Activated CD8-positive, alpha-beta memory T cell treated with anti-CD3 and anti-CD28 coated beads for 24 hours (primary cell): ENCODE measurements at places on chromosomes 12 and 14.

DNA sequence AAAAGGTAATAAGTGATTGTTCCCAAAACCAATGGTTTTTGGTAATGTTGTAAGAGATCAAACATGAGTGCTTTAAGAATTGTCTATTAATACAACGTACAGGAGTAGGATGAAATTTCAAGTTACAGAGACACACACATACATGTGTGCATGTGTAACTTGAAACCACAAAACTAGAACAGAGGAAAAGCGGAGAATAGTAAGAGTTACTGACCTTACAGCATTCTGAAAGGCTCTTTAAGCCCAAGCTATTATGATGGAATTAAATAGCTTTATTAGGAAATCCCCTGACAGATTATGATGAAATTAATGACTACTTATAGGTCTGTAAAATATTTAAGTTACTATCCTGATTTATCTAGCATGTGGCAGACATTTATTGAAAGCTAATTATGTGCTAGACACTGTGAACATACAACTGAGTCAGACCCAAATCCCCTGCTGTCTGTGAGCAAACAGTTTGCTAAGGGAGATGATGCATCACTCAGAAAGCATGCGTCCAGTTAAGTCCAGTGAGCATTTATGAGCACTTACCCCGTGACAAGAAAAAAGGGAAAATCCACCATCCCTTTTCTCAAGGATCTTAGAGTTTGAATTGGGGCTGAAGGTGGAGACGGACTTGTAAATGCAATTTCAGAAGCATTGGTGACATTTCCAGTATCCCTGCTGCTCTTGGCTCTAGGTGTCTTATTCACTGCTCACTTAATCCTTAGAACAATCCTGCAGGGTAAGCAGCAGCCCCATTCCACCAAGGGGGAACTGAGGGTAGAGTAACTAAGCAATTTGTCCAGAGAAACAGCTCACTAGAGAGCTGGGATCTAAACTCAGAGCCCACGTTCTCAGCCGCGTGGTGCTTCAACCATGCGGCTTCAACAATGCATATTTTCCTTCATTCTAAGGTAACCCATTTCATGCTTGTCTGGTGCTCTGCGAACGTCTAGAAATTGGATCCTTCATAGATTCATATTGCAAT, 117.4 kb downstream of the EML1 start:
- no peak for DNase-seq

- DNase-seq: no peak
Observed at GRCh38 chr12:92439420-92439805, 263.4 kb upstream of the PLEKHG7 start.

DNA sequence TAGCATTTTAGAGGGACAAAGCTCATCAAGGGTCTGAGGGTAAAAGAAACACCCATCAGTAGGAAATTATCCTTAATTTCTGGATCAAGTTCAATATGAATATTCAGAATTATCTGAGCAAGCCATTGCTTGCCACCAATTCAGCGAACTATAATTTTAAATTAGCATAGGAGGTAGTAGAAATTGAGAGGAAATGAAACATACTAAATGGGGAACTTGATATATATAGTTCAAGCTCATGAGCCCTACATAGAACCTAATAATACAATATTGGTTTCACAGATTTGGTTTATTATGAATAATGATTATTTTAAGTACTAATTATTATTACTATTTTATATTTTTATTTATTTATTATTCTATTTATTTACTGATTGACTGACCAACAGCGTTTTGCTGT, 42.1 kb upstream of the GXYLT1 start:
- DNase-seq: no peak

DNA sequence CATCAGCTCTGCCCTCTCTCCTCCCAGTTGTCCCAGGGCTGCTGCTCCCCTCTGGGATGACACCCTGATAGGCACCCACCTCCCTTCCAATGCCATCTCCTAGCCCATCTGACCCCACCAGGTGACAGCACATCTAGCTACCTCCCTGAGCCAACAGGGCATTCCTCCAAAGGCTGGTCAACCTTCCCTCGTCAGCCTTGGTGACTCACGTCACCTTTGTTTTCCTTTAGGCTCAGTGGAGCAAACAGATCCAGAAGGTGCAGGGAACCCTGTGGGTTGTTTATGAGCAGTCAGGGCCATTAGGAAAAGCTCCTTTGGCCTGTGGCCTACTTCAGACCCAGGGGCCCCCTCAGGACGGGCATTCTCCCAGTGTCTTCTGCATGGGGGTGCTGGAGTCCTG, 32.4 kb downstream of the PIGH start:
- DNase-seq: no peak

DNA sequence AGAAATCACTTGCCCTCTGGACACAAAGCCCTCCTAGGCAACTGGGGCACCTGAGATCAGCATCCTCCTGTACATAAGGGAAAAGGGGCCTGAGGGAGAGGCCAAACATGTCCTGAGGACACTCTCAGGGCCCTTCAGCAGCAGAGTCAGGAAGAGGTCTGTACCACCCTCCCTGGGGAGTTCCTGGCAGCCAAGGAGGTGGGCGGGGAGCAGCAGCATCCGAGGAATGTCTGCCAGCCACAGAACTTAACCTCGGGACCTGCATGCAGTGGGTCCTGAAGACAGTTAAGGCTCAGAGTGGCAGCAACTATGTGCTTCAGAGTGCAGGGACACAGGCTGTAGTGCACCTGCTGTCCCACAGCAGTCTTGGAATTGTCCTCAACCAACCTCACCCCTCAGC, 62.1 kb downstream of the SPTB start:
- DNase-seq: no peak

DNA sequence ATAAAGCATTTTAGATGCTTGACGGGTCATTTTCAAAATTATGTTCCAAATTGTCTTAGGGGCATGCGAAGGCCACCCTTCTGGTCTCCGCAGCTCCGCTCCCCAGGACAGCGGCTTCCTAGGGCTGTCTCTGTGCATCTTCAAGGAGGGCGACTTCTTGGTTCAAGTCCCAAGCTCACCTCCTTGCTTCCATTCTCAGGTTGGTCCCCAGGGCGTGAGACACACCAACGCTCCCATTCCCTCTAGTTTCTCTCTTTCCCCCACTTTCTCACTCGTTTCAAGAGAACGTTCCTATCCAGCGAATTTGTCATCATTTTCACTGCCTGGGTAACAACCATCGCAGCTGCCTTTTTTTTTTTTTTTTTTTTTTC, 109.4 kb upstream of the CCND2 start:
- DNase-seq: no peak

GRCh38 chr14:74464785-74465184, 28.3 kb downstream of the NPC2 start:
- DNase-seq: no peak

DNA sequence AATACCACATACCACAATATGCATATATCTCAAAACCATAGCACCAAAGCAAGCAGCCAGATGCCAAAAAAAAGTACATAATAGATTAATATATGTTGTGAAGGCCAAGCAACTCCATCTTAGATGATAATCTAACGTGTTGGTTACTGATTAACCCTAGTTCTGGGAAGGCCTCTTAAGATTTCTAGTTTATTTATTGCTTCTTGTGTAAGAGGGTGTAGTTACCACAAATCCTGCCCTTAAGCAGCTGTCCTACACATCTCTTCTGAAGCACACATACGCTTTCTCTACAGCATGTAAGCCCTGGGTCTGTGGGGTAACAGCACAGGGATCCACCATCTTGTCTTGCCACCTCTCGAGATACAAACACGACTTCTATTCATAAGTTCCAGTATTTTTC, 236.8 kb upstream of the AVPR1A start:
- DNase-seq: no peak

DNA sequence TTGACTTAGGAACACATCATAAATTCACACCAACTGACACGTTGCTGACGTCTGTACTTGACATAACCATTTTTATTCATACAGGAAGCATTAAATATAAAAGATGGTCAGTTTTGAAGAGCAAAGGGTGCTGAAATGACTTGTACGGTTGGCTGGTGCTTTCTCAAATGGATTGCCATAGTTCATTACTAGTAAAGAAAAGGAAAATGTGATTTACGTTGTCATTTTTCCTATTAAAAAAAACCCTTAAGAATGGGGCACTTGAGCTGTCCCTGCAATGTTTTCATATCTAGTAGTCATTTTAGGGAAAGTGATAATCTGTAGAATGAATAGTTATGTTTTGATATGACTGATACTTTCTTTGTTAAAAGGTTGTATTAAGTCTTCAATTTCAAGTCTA, 22.5 kb upstream of the MANSC4 start:
- DNase-seq: no peak

GRCh38 chr12:7601406-7601805, 64.3 kb downstream of the APOBEC1 start:
- DNase-seq: no peak

GRCh38 chr12:18946106-18946505, 183.4 kb upstream of the PLEKHA5 start:
- DNase-seq: no peak

GRCh38 chr12:43315961-43316360, 236.0 kb downstream of the ADAMTS20 start:
- no peak for DNase-seq

DNA sequence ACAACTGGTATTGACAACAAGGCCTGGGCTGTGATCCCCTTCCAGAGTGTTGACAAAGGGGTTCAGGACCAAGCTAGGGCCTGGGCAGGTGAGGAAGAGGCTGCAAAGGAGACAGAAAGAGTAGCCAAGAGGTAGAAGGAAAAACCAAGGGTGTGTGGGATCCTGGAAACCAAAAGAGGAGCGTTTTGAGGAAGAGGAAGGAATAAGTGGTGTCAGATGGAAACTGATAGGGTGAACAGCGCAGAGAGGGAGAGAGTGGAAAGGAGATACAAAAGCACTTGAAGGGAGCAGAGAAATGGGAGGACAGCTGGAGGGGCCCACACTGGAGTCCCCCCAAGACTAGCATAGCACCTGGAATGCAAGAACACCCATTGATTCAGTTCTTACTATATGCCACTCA, 8.3 kb upstream of the HVCN1 start:
- DNase-seq: no peak

DNA sequence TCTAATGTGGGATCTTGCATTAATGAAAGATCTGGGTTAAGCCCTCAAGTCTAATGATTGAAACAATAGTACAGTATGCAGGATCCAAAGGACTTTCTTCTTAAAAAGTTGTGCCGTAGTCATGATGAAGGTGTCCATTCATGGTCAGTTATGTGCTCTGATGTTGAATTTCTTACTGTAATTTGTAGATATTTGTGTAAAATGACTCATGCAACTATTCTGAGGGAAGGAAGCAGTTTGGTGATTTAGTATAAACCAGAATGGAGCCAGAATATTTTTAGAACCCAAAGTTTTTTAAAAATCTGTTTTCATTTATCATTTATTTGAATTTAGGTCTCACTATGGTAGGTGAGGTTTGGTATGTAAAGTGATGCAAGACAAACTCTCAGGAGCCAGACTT, 151.2 kb downstream of the AKAP6 start:
- no peak for DNase-seq

DNA sequence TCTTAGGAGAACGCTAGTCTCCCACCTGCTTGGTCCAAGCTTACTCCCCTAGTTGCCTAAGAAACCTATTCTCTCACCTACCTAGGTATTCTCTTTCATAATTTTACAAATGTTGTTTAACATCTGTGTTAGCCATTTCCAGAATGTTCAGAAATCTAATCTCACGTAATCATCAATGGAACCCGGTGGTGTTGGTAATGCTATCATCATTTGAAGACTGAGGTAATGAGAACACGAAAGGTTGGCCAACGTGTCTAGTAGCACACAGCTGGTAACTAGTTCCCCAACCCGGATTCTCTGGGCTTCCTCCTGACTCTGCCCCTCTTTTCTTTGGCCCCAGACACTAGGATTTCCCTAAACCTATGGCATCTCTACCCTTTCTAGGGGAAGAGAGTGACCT, 43.8 kb upstream of the EMP1 start:
- DNase-seq: no peak

- no peak for DNase-seq
Observed at GRCh38 chr12:16086942-16087341, 175.8 kb downstream of the DERA start.

GRCh38 chr14:32968972-32969544, 30.4 kb downstream of the NPAS3 start:
- DNase-seq: no peak

DNA sequence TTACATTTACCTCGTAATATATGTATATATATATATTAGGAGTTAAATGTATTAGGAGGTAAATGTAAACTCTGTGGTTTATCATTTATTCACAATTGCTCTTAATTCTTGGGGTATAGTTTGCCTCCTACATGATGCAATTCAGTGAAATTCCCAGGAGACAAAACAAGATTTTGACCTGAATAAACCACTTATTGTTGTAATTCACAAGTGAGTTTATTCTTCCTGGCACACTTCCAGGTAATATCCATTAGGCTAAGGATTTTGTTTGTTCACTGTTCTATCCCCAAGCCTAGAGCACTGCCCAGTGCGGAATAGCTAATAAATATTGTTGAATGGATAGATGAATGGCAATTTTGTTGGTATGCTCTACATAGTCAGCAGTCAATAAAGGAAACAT, 3.0 kb downstream of the SMIM10L1 start:
- DNase-seq: no peak

- DNase-seq: no peak
Observed at GRCh38 chr14:67644428-67644827, 24.7 kb downstream of the ARG2 start.
